ENCODE measurements at places on chromosomes 1 and 21.
A peak's percentile ranks its signal among the peaks of the same experiment; 100 is the strongest.

DNA sequence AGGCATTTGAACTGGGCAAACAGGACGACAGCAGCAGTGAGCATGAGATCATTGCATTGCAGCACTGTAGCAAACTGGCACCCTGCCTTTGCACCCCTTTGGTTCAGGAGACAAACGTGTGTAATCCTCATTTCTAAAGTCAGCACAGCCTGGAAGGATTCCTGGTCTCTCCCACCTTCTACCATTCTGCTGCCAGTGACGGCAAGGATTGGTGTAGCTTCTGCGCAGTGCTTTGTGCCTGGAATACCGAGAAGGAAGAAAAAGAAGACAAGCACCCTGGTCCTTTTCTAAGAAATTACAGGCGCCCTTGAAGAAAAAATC is 805.3 kb downstream of the USP25 start:
- DNase-seq: no peak

GRCh38 chr21:43824333-43825241 is 35.2 kb downstream of the RRP1 start:
- DNase-seq: no peak

GRCh38 chr1:36636206-36636605 is 153.5 kb upstream of the CSF3R start:
- DNase-seq: no peak

DNA sequence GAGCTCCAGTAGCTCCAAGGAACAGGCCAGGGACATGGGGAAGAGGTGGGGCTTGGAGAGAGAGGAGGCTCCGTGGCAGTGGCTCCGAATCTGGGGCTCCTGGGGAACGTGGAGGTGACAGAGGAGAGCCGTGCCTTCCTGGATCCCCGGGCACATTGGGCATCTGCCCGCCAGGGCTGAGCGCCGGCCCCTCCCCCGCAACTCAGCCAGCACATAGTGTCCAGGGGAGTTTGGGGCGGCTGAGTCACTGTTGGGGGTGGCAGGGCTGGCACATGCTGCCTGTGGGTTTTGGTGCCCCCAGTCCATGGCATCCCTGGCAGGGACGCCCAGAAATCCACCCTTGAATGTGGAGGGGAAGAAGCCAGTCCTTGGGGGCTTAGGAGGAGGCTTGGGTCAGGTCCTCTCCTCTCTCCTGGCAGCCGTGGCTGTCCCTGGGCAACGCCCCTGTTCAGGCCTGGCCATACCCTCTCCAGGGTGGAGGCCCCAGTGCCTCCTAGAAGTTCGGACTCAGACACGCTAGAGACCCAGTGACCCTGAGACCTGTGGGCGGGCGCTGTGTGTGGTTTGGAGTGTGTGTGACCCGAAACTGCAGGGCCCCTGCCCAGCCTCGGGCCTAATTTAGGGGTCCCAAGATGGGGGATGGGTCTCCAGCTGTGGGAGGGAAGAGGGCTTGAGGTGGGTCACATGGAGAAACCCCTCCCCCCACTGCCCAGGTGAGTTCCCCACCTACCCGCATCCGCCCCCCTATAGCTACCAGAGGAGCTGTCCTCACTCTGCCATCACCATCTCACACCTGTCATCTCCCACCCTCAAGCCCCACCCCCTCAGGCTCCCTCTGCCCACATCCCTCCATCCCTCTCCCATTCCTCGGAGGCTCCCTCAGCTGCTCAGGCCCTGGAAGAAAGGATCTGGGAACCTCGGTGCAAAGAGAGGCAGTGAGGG is 1.6 kb downstream of the HSPB7 start:
- no peak for DNase-seq

DNA sequence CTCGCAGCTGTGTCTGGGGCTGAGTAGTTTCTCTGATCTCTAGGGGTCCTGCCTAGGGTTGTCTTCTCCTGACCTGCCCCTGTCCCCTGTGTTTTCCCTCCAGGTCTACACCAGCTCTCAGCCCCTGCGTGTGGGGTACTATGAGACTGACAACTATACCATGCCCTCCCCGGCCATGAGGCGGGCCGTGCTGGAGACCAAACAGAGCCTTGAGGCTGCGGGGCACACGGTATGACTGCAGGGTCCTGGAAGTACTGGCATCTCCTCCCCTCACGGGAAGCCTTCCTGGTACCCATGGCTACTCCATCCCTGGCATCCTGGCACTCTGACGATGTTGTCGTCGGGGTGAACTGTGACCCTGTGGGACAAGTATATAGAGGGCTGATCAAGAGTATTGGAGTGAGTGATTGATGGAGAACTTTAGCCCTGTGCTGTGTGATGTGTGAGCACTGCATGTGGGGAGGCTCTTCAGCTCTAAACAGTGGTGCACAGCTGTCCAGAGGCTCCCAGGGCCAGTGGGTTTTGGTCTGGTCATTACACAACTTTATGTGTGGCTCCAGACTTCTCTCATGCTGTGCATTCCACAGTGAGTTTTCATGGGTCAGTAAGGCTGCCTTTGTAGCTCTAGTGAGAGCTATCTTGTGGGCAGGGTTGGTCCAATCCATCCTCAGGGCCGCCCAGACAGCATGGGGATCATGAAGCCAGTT is 14.4 kb downstream of the FAAH start:
- DNase-seq: no peak

DNA sequence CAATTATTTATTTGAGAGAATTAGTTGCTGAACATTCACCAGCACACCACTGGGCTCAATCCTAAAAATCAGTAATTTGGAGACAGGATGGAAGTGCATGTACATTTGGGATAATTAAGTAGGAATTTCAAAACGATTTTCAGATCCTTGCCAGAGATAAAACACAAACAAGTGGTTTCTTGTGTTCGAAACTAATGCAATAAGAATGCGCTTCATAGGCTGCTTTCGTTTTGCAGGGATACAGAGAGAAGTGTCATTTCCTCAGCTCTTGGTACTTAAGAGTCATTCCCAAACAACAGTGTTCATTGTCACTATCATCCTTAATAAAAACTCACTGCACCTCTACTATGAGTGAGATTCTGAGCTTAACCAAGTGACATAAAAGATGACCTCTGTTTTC is 20.6 kb upstream of the USP24 start:
- no peak for DNase-seq

- DNase-seq: no peak
Measured at GRCh38 chr21:15373941-15374340, 309.1 kb upstream of the NRIP1 start.

DNA sequence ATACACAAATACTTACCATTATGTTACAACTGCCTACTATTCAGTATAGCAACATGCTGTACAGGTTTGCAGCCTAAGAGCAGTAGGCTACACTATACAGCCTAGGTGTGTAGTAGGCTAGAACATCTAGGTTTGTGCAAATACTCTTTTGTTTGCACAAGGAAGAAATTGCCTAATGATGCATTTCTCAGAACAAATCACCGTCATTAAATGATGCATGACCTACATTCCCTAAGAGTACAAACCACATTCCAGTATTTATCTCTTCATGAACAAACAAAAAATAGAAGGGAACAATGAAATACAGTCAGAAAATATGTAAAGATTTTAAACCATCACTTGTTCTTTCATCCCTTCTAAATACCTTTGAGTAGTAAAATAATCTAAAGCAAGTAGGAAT is 109.7 kb upstream of the HP1BP3 start:
- DNase-seq: no peak

DNA sequence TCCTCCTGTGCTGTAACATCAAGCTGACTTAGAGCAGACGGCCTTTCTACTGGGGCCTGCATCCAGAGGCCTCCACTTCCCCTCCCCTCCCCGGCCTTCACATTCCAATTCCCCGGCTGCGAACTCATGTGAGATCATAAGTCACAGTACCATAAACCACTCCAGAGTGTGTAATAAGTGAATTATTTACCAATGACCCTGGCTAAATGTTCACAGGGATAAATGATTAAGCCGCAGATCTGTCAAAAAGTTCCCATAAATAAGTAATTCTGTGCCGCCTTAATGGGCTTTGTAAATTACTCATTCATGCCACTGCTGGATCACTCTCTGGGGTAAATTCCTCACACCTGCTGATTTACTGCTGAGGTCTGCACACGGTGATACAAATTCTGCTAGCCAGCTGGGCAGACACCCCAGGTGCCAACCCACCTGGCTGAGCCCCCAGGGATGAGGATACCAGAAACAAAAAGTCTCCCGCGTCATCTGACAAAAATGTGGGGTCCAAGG is 27.4 kb upstream of the KIRREL1 start:
- no peak for DNase-seq

DNA sequence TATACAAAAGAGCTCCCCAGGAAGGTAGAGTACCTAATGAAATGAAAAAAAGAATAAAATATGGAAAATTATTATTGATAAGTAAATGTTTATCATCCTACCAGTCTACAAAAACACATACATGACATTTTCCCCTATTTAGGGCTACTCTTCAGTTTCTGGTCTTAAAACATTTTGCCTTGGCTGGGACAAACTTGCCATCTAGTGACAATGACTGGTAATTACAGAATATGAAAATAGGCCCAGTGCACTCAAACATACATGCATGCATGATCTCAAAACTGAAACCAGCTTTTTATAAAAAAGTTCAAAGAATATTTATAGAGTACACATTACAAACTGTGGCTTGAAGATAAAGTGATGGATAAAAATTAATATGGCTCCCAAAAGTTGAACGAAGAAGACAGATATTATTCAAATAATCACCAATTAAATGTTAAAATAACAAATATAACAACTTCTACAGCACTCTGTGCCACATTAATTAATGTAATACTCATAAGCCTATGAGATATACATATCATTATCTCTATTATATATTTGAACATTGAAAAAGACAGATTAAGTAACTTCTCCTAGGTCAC is 10.5 kb upstream of the RNPC3 start:
- no peak for DNase-seq

GRCh38 chr1:43835082-43836021 is 98.2 kb upstream of the ARTN start:
- DNase-seq: no peak

- peak; percentile 80 for DNase-seq
Measured at GRCh38 chr1:243850452-243851256, 611 bp upstream of the AKT3 start.

GRCh38 chr1:92484472-92485380 is 2.0 kb downstream of the GFI1 start:
- peak; percentile 71 for DNase-seq

- DNase-seq: no peak
Measured at GRCh38 chr1:214844319-214844718, 238.2 kb upstream of the KCNK2 start.

DNA sequence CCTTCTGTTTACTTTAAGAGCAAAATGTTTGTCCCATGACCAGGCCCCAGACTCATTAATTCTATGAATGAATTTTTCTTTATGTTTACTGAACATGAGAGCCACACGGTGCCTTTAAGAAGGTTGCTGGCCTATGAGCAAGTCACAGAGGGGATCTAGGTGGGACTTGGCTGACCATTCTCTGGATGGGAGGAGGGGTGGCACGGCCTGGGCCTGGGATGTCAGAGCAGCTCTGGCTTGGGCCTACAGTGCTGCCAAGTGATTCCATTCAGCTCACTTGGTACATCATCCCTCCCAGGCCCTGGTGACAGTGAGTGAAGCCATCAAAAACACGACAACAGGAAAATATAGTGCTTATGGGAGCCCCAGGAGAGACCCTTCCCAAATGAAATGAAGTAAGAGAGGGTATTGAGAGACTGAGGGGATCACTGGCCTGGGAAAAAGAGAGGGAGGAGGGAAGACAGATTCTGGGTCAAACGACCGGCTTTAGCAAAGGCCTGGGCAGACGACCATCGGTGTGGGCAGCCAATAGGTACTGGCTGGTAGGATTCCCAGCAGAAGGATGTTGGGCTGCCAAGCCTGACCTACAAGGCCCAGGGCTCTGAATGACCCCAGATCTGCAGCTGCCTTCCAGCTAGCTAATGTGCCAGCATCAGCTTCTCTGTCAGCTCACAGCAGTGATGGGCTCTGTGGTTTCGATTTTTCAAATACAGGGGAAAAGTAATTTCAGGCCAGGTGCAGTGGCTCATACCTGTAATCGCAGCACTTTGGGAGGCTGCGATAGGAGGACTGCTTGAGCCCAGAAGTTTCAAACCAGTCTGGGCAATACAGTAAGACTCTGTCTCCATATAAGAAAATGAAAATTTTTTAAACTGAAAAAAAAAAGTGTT is 3.3 kb downstream of the TMEM53 start:
- no peak for DNase-seq

GRCh38 chr21:46005081-46005480 is 23.5 kb downstream of the COL6A1 start:
- DNase-seq: no peak

DNA sequence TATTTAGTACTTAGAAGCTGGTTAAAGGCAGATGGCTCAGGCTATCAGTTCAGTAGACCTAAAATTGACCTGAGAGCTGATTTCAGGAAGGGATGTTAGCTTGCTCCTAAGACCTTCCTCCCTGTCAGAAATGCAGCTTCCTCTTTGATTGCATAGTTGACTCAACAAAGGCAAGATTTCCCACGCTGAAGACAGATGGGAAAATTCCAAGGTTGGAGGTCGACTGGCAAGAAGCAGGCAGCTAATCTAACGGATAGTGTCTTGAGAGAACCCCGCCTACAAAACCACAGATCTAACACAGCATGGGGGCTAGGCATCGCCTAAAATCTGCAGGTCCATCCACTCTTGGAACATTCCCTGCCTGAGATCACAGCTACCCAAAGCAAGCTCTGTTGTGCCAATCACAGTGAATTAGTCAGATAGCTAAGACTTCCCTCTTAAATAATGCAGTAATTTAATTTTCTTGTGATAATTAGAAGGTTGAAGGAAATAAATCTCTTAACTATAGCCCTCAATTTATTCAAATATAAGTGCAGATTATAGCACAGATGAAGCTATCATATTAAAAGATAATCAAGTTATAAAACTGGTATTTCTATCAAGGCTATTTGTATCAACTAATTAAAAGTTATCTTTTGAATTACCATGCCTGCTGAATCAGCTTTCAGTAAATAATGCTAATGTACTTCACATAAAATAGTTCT is 357.8 kb upstream of the SGIP1 start:
- no peak for DNase-seq

Measured in stimulated activated CD8-positive, alpha-beta memory T cell treated with anti-CD3 and anti-CD28 coated beads, Interleukin-12 subunit alpha, Interleukin-12 subunit beta, amount 100 ng/mL, for 4 hours (primary cell).